GM06990 (cell line): ENCODE measurements at places on chromosomes 12 and 14.

DNA sequence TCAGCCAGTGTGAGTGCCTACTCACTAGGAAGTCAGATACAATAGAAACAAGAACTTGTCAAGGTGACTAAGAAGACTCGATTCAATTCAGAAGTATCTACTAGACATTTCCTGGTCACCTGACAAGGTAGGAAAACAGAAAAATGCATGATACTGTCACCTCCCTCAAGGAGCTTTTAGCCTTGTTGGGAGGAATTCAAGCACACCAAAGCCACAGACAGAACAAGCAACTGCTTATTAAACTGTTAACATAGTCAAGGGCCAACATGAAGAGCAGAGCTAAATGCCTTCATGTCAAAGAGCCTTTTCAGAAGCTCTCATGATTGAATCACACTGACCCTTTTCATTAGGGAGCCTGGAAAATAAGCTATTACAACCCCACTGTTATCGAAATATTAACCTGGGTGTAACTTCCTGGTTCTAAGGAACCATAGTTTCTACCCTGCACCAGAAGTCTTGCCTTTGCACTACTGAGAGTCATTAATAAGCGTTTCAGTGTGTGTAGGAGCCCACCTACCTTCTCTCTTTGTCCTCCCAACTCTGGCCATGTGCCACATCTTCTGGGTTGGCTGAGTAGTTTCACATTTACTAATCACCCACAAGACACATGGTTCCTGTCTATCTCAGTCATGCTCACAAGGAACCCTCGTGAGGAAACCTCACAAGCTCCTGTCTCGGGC, 31.0 kb upstream of the LGALS3 start:
- DNase-seq = peak; percentile 80

GRCh38 chr12:81610955-81611889, 147.9 kb downstream of the PPFIA2 start:
- DNase-seq = no peak

- DNase-seq = no peak
These were observed 1.9 kb downstream of the SHMT2 start for GRCh38 chr12:57231276-57232021.

GRCh38 chr12:107092669-107093416, 506 bp downstream of the CRY1 start:
- DNase-seq = no peak

DNA sequence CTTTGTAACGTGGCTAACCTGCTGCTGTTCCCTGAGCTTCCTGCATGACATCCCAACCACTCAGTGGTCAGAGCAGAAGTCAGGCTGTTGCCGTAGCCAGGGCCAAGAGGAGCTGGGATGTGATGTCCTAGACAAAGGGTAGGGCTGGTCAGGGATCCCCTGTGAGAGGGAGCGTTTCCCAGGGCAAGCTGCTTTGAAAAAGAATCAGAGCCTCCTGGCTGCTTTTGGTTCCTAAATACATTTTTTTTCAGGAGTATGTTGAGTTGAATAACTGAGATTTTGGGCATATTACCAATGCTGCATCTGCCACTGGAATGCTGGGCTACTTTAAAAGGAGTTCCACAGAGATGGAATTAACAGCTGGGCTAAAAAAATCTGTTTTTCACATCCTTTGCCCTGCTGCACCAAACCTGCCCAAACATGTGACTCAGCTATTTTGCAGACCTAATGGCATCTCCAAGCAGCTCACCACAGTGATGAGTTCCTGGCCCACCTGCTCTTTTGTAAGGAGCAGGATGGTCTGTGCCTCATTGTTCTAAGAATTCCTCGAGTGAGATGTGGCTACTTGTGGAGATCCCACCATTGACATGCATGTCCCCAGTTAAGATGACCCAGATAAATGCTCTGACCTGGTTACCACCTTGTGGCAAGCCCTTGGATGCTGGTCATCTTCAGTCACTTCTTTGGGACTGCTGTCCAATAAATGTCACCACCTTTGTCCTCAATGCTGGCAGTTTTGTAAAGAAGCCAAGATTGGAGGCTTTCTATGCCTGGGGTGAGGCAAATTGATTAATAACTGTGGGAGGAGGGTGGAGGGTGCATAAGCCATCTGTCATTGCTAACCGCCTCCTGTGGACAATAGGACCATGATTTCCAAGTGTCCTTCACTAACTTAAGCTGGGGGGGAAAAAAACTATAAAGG, 24.1 kb downstream of the ANKRD13A start:
- DNase-seq = no peak

DNA sequence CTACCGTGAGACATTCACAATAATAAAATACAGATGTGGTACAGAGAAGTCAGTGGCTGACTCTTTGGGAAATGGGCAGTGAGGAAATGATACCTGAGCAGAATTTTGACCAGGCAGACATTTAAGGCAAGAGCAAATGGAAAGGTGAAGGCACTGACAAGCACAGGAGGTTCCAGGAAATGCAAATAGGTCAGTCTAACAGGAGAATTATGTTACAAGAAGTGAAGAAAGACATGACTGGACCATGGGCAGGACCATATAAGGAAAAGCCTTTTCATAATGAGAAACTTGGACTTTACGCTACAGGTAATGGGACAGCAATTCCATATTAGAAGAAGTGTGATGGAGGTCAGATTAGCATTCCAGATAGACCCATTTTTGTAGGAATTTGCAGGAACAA, 338.9 kb downstream of the PDZRN4 start:
- DNase-seq = no peak

DNA sequence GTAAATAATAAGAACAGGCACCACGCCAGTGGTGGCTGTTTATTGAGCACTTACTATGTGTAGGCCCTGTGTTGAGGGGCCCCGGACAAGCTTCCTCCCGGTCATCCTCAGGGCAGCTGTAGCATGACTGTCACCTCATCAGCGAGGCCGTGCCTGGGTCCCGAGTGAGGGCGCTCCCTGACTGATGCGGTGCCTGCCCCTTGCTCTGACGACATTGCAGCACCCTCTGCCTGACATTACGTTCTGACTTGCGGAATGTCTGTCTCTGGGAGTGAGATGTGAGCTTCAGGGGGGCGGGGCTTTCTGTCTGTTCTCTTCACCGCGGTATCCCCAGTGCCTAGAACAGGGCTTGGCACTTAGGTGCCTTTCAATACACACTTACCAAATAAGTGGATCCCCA, 167.6 kb downstream of the RBM19 start:
- no peak for DNase-seq

- DNase-seq = no peak
These were observed 53.2 kb downstream of the GOLGA5 start for GRCh38 chr14:92847278-92847677.

- no peak for DNase-seq
These were observed 34.0 kb downstream of the EGLN3 start for GRCh38 chr14:33916663-33917565.

GRCh38 chr12:108638141-108638827, 4.6 kb upstream of the SELPLG start:
- no peak for DNase-seq

- DNase-seq = no peak
These were observed 7.6 kb upstream of the SERPINA1 start for GRCh38 chr14:94395888-94396574.

DNA sequence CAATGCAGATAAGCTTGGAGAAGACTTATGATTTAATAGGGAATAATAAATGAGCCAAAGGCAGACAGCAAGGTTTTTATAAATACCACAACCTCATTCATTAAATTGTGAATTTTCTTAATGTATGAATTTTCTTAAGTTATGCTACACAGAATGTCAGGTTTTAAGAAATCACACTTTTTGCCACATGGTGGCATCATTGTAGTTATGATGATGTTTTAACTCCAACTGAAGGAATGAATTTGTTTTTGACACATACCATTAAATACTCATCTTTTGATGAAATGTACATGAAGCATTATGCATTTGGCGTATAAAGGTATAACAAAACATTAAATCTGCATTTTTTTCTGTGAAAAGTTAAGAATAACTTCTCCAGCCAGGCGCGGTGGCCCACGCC, 524.1 kb upstream of the FBXO33 start:
- no peak for DNase-seq

DNA sequence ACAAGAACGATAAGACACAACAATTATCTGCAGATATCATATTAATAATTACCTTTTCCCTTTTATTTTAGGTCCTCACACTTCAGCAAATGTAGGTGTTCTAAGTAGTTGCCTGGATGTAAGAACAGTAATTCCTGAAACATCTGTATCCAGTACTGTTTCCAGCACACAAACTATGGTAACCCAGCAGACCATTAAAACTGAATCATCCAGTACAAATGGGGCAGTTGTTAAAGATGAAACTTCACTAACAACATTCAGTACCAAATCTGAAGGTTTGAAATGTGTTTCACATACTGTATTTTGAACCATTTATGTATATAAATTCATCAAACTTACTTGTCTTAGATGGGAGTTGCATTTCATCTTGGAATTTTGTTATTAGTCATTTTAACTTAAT, 31.0 kb downstream of the HCFC2 start:
- DNase-seq = no peak

- DNase-seq = no peak
These were observed 91.0 kb downstream of the SLC8A3 start for GRCh38 chr14:70097576-70098249.

GRCh38 chr12:102954134-102954533, 3.3 kb upstream of the ASCL1 start:
- DNase-seq = no peak

DNA sequence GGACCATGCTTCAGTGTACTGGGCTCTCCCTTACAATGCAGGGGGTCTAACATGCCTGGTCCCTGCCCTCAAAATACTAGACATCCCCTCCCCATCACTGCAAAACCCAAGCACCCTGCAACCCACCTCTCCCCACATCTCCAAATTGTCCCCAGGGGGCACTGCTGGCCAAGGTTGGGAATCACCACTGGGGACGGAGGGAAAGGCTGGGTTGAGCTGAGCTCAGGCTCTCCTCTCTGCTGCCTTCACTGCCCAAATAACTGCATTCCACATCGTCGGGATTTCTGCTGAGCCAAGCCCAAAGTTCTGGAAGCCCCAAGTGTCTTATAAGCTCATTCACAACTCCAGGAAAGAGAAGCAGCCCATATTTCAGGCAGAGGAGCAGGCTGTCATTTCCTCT, 69.6 kb downstream of the NT5DC3 start:
- no peak for DNase-seq

- DNase-seq = no peak
These were observed 9.8 kb downstream of the EPYC start for GRCh38 chr12:90995010-90995409.

DNA sequence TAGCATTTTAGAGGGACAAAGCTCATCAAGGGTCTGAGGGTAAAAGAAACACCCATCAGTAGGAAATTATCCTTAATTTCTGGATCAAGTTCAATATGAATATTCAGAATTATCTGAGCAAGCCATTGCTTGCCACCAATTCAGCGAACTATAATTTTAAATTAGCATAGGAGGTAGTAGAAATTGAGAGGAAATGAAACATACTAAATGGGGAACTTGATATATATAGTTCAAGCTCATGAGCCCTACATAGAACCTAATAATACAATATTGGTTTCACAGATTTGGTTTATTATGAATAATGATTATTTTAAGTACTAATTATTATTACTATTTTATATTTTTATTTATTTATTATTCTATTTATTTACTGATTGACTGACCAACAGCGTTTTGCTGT, 42.1 kb upstream of the GXYLT1 start:
- no peak for DNase-seq

DNA sequence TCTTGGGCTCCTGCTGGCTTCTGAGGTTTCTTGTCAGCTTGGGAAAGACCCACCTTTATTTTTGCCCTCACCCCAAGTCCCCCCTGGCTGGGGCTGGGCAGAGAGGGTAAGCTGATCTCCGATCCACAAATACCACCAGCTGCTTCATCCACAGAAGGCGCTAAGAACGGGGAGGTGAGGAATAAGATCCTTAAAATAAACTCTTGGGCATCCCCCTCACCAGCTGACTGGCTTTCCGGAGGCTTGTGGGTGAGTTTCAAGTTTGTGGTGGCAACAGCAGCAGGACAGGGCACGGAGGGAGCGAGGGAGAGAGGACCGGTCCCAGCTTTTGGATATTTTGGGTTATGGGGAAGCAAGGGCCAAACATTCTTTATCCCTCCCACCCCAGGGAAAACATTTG, 20.8 kb upstream of the HSPB8 start:
- DNase-seq = no peak

- no peak for DNase-seq
These were observed 6.7 kb upstream of the SSPN start for GRCh38 chr12:26188641-26189040.

DNA sequence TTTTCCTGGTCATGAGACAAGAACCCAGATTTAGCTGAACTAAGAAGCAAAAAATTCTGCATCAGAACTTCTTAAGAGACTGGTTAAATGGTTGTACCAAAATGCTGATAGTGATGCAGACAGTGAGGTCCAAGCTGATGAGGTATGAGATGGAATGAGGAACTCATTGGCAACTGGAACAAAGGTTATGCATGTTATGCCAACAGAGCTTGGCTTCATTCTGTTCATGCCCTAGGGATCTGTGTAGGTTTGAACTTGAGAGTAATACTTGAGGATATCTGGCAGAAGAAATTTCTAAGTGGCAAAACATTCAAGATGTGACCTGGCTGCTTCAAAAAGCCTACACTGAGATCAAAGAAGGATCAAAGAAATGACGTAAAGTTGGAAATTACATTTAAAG, 398.0 kb downstream of the FSCB start:
- no peak for DNase-seq

DNA sequence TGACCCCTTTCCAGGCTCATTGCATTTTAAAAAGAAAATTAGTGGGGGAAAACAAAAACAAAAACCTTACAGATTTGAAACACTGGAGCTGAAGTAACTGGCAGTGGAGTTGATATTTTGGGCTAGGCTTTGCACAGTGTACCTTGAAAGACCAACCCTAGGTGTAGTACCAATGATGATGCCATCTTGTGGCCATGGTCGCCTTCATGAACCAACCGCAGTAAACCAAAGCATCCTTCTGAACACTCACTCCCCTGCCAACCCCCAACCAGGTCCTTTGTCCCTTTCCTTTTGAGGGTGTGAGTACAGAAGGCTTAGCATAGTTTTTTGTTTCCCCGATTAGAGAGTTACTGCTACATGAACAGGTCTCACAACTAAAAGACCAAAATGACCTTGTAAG, 5.9 kb downstream of the TOMM20L start:
- no peak for DNase-seq

DNA sequence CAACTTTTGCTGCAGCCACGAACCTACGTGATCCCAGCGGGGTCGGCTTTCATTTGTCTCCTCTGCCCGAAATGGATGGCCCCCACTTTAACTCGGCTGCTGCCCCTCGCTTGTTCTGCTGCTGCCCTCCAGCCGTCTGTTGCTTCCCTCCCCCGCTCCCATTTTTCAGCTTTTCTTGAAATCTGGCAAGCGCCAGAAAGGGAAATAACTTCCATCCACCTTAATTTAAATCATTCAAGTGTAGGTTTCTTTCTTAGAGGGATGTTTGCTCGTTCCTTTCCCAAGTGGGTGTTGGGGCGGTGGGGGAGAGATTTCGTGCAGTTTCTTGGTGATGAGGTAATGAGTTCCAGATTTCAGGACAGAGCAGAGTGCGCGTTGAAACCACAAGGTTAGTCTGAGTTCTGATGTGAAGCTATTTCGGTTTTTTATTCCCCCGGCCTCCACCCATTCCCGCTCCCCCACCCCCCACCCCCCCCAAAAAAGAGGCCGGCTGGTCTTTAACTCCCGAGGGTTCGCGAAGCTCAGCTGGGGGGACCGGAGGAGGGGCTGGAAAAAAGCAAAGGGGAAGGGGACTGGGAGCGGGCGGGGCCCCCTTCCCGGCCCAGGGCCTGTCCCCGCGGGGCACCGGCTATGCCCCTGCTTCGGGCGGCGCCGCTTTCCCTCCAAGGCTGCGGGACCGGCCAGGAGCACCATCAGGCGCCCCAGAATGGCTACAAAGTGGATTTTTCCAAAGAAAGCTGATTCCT, 2.2 kb upstream of the ZFP36L1 start:
- DNase-seq = peak; percentile 64
